ENCODE measurements at places on chromosomes 6 and 20.

- peak; percentile 73 for DNase-seq
These were observed 5.5 kb upstream of the HLA-E start for GRCh38 chr6:30483677-30484279.

- DNase-seq: peak; percentile 67
These were observed 744 bp downstream of the RAB23 start for GRCh38 chr6:57221191-57221935.

DNA sequence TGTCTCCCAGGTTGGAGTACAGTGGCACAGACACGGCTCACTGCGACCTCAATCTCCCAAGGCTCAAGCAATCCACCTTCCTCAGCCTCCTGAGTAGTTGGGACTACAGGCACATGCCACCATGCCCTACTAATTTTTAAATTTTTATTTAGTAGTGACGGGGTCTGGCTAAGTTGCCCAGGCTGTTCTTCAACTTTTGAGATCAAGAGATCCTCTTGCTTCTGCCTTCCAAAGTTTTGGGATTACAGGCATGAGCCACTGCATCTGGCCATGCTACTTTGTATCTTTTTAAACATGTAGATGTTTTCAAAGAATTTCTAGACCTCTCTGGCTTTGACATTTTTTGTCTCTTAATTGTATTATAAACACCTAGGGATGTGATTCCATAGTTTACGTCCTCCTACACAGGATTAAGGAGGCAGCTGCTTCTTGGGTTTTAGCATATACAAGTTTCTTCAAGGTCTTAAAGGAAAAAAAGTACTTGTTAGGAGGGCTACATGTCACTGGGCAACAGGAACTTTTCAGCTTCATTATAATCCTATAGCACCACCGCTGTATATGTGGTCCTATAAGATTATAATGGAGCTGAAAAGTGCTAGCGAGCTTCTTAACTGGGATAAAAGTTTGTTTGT is 1.3 kb downstream of the ADAT2 start:
- no peak for DNase-seq

GRCh38 chr6:27765028-27765590 is 147.1 kb downstream of the OR2B2 start:
- no peak for DNase-seq

- DNase-seq: no peak
These were observed 176.6 kb upstream of the TAB2 start for GRCh38 chr6:149140910-149141290.

- DNase-seq: peak; percentile 33
These were observed 40.4 kb upstream of the KIF25 start for GRCh38 chr6:167956983-167957492.

DNA sequence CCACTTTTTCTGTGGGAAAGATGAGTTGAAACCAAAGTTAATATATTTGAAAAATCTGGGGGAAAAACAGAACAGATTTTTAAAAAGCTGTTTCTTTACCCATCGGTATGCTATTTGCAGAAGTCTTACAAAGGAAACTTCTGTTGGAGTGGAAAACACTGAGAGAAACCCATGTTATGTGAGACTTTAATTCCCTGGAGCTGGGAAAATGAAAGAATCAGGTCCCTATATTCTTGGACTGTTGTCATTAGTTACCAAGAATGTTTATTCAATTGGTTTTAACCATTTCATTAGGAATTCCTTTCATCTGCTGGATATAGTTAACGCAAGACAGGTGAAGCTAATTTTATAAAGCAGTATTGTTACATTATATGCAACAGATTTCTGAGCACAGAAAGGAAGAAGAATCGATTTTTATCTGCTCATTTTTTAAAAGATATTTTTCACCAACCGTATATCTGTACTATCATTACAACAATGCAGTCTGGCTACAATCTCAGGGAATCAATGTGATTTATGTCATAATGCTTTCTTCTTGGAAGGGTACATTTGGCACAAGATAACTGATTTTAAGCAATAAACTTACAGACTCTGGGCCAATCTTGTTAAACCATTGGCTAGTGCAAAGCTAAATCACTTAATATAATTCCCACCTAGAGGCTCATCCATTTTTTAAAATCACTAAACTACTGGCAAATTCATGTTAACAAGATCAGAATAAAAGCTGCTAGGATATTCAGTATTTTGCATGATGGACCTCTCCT is 170.0 kb downstream of the MOXD1 start:
- no peak for DNase-seq

GRCh38 chr6:113184291-113184690 is 672.9 kb upstream of the MARCKS start:
- peak; percentile 90 for DNase-seq

- DNase-seq: no peak
These were observed 37.7 kb upstream of the NOL4L start for GRCh38 chr20:32622585-32623468.

DNA sequence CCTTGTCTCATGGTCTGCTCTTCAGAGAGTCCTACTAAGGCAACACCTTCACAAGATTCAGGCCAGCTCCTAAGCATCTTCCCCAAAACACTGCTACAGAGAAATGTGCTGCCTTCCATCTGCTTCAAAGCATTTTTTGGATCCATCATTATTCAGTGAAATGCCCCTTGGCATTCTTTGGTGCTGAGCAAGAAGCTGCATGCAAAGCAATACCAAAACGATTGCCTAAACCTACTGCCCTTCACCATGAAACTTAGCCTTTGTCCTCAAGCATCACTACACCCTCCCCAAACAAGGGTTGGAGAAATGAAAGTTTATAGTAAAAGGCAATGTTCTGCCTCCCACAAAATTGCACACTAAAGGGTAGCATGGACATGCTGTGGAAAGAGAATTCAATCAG is 93.5 kb downstream of the SNAP25 start:
- no peak for DNase-seq

DNA sequence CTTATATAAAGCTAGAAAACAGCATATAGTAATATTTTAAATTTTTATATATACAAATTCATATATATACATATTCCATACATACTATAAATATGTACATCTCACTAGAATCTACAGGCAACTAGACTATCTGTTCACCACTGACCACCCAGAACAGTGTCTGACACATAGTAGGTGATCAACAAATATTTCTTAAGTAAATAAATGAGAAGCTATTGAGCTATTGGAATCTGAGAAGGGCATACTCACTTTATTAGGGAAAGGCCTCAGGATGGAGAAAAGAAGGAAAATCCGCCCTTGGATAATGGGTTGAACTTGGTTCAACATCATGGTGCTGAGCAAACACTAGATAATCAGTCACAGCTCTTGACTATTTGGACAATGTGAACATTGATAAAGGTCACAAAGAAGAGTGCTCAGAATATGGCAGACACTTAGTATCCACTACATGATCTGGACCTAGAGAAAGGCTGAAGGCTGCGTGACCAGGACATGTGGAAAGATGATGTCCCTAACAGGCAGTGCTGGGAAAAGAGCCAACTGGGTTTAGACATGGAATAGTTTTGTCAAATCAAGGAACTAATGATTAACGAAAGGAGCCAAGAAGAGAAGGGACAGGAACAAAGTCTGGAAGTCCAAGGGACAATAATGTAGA is 186.1 kb downstream of the TASP1 start:
- no peak for DNase-seq

DNA sequence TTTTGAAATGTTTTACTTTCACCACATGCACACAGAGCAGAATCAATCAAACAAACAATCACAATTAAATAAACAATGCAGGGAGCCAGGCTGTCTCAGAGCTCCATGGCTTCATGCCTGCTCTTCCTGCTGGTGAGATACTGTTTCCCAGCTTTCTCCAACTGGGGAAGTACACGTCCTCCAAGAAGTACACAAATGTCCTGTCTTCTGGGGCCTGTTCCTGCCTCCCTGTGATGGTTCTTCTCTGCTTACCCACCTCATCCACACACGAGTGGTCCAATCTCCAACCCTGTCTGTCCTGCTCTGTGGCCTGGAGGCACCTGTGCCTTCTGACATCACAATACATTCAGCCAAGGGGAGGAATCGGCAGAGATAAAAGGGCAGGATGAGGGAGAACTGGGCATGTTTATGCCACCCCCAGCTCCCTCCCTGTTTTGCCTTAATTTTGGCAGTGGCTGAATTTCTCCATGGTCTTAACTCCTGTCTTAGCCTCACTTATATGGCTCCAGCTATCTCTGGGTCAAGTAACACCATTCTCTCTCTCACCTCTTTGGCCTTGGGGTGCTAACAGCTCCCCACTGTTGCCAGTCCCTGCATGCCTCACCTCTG is 25.3 kb upstream of the TTPAL start:
- DNase-seq: no peak

GRCh38 chr6:159378411-159379328 is 209.5 kb downstream of the FNDC1 start:
- peak; percentile 3 for DNase-seq

- no peak for DNase-seq
These were observed 32.1 kb downstream of the PSMG4 start for GRCh38 chr6:3290931-3291211.

- DNase-seq: no peak
These were observed 23.3 kb downstream of the RNF146 start for GRCh38 chr6:127289934-127290333.

DNA sequence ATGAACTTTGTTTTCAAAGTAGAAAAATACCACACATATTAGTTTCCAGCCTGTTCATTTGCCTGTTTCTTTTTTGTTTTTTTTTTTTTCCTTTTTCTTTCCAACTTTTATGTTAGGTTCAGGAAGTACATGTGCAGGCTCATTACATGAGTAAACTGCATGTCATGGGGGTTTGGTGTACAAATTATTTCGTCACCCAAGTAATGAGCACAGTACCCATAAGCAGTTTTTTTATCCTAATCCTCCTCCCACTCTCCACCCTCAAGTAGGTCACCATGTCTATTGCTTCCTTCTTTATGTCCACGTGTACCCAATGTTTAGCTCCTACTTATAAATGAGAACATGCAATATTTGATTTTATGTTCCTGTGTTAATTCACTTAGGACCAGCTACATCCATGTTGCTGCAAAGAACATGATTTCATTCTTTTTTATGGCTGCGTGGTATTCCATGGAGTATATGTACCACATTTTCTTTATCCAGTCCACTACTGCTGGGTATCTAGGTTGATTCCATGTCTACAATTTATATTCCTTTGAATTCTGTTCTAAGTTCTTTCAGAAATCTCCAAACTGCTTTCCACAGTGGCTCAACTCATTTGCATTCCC is 31.8 kb downstream of the SNX14 start:
- peak; percentile 33 for DNase-seq

DNA sequence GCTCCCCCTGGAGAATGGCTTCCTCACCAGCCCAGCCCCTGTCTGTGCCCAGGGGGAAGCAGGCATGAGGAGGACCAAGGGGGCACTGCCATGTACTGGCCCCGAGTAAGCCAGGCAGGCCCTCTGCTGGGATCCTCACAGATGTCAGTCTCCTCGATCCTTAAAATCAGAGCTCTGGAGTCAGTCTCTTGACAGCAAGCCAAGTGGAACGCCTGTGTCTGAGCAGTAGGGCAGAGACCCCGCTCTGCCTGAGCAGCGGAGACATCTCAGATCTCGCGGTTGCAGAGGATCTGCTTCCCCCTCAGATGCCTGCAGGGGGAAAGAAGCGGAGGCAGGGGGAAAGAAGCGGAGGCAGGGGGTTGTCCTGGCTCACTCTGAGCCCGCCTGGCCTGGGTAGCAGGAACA is 92.6 kb downstream of the SNX5 start:
- no peak for DNase-seq

- no peak for DNase-seq
These were observed 42.1 kb downstream of the MAP3K4 start for GRCh38 chr6:161033667-161034066.

- DNase-seq: no peak
These were observed 116.0 kb upstream of the VGLL2 start for GRCh38 chr6:117149324-117149723.

DNA sequence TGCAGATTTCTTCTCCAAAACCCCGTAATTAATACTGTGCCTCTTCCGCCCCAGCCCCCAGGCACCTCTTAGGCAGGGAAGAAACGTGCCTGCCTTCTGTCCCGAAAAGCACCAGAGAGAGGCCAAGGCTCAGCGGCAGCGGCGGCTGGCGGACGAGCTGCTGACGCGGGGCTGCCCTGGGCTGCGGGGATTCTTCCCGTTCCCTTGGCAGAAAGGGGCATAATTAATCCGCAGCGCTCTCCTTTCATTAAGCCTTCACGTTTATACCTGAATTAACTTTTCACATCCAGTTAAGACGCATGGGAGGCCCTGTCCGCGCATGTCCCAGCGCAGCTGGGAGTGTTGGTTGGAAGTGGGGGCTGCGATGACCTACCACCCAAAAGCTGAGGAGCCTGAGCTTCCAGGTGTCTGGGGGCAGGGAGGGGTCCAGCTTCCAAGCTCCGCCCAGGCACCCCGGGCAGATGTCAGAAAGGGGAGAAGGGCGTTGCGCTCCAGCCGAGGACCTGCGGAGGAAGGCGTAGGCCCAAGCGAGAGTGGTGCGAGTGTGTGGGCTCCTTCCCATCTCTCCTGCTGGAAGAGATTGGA is 167.4 kb upstream of the LRFN2 start:
- no peak for DNase-seq

GRCh38 chr6:80605165-80605989 is 498.9 kb downstream of the BCKDHB start:
- peak; percentile 69 for DNase-seq
